RKO (cell line): ENCODE measurements at places on chromosomes 5 and 9.

- no peak for DNase-seq
These were observed 184.9 kb downstream of the SNX18 start for GRCh38 chr5:54702470-54702869.

DNA sequence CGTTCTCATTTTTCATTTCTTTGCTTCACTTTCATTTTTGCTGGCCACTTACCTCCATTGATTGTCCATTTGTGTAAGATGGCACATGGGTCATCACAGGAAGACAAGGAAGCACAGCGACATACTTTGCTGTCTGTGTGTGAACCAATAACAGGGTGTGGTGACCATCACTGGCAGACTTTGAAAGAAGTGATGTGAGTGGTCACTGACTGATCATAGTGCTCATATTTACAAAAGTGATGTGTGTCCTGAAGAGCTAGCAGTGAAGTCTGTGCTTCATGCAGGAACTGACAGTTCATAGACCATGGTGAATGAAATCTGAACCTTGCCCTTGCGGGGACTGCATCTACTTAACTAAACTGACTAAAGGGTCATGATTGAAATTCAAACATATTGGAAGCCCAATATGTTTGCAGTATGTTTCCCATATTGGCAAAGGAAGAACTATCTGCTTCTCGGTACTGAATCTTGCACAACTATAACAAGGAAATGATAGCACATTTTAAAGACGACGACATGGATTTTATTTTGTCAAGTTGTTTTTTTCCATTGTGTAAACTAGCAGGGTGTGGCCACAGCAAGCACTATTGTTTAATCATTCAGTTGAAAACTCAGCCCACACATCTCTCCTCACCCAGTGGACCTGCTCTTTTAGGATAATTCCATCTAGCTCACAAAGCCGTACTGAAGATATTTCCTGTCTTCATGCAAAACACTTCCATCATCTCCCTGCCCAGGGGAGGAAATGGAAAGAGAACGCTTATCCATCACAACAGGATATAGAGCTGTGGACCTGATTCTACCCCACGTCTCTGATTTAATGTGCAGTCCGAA, 232.0 kb upstream of the ANKRD55 start:
- no peak for DNase-seq

DNA sequence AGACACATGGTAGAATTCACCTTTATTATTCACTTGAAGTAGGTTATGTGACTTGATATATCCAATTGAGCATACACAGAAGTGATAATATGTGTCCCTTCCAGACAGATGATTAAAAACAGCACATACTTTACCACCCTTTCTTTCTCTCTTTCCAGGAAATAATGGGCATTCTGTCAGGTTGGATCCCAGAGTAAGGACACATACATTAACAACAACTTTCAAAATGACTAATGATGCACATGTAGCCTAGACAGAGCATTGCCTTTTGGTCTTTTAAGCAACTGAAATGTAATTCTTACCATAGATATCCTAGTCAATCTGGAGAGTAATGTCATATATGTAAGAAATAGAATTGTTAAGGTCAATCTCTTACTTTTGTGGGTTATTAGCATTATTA, 1748.7 kb downstream of the EFNA5 start:
- DNase-seq, result no peak

DNA sequence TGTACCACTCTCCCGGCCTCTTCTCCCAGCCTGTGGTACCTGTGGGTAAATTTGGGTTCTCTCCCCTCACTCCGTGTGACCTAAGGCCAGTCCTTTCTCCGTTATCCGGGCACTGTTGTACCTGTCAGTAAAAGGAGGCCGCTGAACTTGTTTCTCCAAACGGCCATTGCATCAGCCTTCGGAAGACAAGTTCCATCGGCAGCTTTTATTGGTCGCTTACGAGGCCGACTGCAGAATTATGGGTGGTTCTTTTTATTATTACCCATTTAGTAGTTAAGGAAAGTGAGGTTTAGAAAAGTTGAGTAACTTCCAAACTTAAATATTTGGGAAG, 558 bp downstream of the GRPEL2 start:
- DNase-seq, result peak; percentile 50

GRCh38 chr9:92725766-92726165, 38.9 kb downstream of the BICD2 start:
- no peak for DNase-seq

GRCh38 chr5:172768573-172769341, 2.2 kb downstream of the DUSP1 start:
- no peak for DNase-seq

GRCh38 chr5:127400539-127400938, 109.9 kb downstream of the MEGF10 start:
- DNase-seq, result no peak

DNA sequence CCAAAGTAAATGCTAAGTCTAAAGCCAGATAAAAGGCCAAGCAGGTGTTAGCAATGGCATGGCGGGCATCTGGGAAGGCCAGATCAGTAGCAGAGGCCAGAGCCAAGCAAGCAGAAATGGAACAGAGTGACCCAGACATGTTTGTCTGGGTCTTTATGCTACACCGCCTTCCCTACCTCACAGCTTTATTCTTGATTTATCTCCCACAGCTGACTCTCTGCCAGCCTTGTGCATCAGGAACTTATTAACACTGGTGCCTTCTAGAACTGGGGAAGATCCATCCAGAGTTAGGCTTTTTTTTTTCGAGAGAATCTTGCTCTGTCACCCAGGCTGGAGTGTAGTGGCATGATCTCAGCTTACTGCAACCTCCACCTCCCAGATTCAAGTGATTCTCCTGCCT, 112.5 kb upstream of the SLC44A1 start:
- no peak for DNase-seq

DNA sequence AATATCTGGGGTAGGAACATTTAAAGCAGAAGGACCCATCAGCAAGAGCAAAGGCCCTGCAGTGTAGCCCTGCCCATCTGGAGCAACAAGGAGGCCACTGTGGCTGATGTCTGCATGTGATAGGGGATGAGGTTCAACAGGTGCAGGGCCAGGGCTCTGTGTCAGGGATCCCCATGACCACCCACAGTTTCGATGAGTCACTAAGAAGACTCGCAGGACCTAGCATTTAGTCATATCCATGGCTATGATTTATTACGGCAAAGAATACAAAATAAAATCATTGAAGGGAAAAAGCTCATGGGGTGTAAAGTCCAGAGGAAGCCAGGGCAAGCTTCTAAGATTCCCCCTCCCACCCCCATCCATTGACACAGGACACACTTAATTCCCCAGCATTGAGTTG, 188.6 kb downstream of the ADGRV1 start:
- DNase-seq, result peak; percentile 67

- no peak for DNase-seq
These were observed 2.7 kb downstream of the SLC34A3 start for GRCh38 chr9:137233143-137233980.

- DNase-seq, result no peak
These were observed 371.2 kb downstream of the PDE4D start for GRCh38 chr5:59522201-59522831.

- no peak for DNase-seq
These were observed 2.3 kb upstream of the SMIM33 start for GRCh38 chr5:139468421-139468931.

DNA sequence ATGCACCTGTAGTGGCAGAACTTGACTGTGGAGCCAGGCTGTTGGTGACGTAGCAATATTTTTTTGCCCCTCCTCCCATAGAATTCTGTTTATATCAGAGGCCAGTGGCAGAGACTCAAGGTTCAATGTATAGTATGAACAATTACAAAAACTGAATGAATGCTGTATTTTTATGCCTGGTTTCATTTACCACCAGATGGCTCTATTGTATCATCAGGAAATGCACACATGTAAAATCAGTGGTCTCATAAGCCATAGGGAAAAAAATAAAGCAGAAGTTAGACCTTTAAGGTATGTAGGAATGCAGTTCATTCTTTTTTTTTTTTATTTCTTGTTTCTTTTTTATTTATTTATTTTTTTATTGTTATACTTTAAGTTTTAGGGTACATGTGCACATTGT, 43.6 kb downstream of the CCDC192 start:
- peak; percentile 23 for DNase-seq
